ENCODE measurements at places on chromosomes 6 and 20.

- no peaks in the 10 kb centered on the region for H3K4me1 ChIP-seq
- no peak overlapping the region for H3K27ac ChIP-seq
- no peak for DNase-seq
- no peaks in the 10 kb centered on the region for H3K27me3 ChIP-seq
- no peaks in the 10 kb centered on the region for H3K36me3 ChIP-seq
- H3K4me3 ChIP-seq, result no peak overlapping the region
Measured at GRCh38 chr6:87897013-87897412, 150.6 kb upstream of the SPACA1 start.

DNA sequence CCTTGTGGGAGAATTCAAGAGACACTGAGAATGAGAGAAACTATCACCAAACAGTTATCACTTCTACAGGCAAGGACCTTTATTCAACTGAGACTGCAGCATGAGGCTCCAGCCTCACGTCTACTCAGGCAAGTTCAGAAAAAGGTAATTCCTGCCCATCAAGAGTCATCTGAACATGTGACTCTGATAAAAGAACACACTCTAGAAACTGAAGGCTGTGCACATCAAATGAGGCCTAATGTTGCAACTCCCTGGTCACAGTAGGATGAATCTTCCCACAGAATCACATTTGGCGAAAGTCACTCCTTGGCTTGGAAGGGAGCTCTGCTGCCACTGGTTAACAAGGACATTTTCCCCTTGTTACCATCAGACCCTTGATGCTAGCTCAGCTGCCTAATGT is 71.2 kb upstream of the EMILIN3 start:
- H3K27me3 ChIP-seq, result no peaks in the 10 kb centered on the region
- peaks cover 53% of the 10 kb centered on the region for H3K4me1 ChIP-seq
- peak overlapping the region; percentile 11 for H3K27ac ChIP-seq

GRCh38 chr6:31659649-31660380 is 763 bp downstream of the C6orf47 start:
- peaks cover 68% of the 10 kb centered on the region for H3K4me1 ChIP-seq
- H3K27me3 ChIP-seq, result no peaks in the 10 kb centered on the region
- peaks cover 70% of the 10 kb centered on the region for H3K36me3 ChIP-seq
- H3K27ac ChIP-seq, result peak overlapping the region; percentile 91
- peak; percentile 43 for DNase-seq
- peak overlapping the region; percentile 97 for H3K4me3 ChIP-seq

GRCh38 chr6:159311618-159312017 is 142.4 kb downstream of the FNDC1 start:
- DNase-seq, result no peak
- no peak overlapping the region for H3K4me3 ChIP-seq
- H3K27ac ChIP-seq, result no peak overlapping the region
- peaks cover 3% of the 10 kb centered on the region for H3K27me3 ChIP-seq
- H3K4me1 ChIP-seq, result no peaks in the 10 kb centered on the region

DNA sequence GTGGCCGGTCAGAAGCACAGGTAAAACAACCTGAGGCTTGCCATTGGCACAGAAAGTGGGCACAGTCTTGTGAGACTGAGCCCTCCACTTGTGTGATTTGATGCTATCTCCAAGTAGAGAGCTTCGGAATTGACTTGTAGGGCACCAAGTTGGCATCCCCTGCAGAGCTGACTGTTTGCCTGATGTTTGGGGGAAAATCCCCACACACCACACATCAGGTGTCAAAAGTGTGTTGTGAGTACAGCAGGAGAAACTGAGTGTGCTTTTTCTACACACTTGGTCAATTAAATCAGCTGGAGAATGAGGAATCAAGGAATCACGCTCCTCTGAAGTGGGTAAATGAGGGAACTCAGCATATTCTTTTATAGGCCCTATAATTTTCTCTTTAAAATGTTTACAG is 989 bp downstream of the SERINC3 start:
- peaks cover 2% of the 10 kb centered on the region for H3K36me3 ChIP-seq
- H3K4me3 ChIP-seq, result peak overlapping the region; percentile 80
- H3K27me3 ChIP-seq, result no peaks in the 10 kb centered on the region
- peaks cover 54% of the 10 kb centered on the region for H3K4me1 ChIP-seq
- DNase-seq, result no peak

DNA sequence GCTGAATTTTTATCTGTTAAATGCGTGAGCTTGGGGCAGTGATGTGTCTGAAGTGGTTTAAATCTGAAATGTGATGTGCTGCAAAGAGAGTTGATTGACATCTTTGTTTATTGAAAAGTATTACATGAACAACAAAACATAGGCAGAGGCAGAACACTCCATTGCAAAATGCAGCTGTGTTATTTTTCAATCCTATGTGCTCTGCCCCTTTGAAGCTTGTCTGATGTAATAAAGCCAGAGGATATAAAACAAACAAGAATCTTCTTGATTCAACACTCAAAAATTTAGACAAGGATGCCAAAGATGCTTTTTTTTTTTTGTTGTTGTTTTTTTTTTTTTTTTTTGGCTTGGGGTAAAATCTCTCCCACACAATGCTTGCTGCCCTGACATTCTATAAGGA is 482.4 kb upstream of the MMS22L start:
- no peak overlapping the region for H3K4me3 ChIP-seq
- DNase-seq, result no peak
- H3K36me3 ChIP-seq, result no peaks in the 10 kb centered on the region
- no peaks in the 10 kb centered on the region for H3K27me3 ChIP-seq
- no peak overlapping the region for H3K27ac ChIP-seq
- H3K4me1 ChIP-seq, result no peaks in the 10 kb centered on the region

DNA sequence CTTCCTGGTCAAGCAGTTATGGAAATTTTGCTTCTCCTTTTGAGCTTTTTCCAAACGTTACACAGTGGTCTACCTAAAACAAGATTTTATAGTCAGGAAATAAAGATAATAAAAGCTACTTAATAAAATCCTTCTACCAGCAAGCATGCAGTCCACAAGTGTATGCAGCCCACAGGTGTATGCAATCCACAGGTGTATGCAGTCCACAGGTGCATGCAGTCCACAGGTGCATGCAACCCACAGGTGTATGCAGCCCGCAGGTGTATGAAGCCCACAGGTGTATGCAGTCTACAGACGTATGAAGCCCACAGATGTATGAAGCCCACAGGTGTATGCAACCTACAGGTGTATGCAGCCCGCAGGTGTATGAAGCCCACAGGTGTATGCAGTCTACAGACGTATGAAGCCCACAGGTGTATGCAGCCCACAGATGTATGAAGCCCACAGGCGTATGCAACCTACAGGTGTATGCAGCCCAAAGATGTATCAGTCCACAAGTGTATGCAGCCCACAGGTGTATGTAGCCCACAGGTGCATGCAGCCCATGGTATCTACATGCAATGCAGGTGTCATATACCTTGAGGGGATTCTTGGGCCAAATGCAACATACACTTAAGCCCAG is 26.4 kb upstream of the OCSTAMP start:
- no peak overlapping the region for H3K4me3 ChIP-seq
- no peak overlapping the region for H3K27ac ChIP-seq

DNA sequence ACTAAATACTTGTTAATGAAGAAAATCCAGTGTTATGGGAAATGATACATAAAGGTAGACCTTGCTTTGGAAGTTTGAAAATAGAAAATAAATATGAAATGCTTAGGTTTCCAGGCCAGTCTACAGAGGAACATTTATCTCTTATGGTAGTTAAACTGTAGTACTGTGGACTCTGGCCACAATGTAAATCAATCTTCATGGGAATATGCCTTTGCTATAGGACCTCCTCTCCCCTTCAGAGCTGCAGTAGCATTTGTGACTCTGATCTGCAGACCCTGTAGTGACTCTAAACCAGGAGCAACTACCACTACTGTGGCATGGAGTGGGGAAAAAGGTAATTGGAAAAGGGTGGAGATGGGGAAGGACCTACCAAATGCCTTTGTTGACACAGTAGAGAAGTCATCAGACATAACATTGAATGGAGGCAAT is 4.5 kb downstream of the HSPA1A start:
- DNase-seq, result no peak
- peaks cover 8% of the 10 kb centered on the region for H3K27me3 ChIP-seq
- no peak overlapping the region for H3K4me3 ChIP-seq
- no peak overlapping the region for H3K27ac ChIP-seq
- no peaks in the 10 kb centered on the region for H3K36me3 ChIP-seq

- H3K4me1 ChIP-seq, result peaks cover 5% of the 10 kb centered on the region
- no peak overlapping the region for H3K4me3 ChIP-seq
- DNase-seq, result no peak
Measured at GRCh38 chr6:162026031-162026430, 701.5 kb downstream of the PRKN start.

DNA sequence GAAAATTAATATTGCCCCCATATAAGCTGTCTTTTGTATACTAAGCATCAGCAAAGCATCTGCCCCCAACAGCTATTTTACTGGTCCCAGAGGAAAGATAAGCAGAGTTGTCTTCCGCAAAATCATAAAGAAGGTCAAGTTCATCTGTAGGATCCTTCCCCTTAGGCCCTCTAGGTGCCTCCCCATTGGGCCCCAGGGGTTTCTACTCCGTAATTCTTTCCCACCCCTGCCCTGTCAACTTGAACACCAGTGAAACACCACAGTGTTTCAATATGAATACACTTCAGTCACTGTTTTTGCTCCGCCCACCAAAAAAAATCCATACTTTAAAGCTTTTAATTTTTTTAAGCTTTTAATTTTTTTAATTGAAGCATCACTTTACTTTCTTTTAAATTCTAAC is 159.2 kb downstream of the ATXN1 start:
- peaks cover 18% of the 10 kb centered on the region for H3K36me3 ChIP-seq
- H3K4me1 ChIP-seq, result peaks cover 38% of the 10 kb centered on the region
- peak; percentile 39 for DNase-seq
- no peak overlapping the region for H3K4me3 ChIP-seq
- H3K27ac ChIP-seq, result peak overlapping the region; percentile 61
- no peaks in the 10 kb centered on the region for H3K27me3 ChIP-seq

DNA sequence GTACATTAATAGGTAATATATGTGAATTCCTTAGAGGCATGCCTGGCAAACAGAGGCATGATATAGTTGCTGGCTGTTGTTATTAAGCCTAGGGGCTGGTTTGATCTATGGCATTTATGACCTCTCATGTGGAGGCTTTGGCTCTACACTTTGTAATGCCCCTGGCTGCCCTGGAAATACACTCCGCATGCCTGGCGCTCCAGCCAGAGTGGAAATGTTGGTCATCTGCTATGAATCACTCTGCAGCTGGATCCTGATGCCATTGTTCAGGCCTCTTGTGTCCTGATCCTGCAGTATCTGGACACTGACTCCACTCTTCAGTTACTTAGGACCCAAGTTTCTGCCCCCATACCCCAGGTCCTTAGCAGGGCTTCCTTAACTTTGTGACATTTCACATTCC is 200.5 kb upstream of the PCSK2 start:
- no peak overlapping the region for H3K4me3 ChIP-seq
- no peaks in the 10 kb centered on the region for H3K4me1 ChIP-seq
- H3K27me3 ChIP-seq, result no peaks in the 10 kb centered on the region
- DNase-seq, result no peak
- H3K27ac ChIP-seq, result no peak overlapping the region

GRCh38 chr6:24945054-24945453 is 9.3 kb upstream of the RIPOR2 start:
- no peak for DNase-seq
- H3K4me3 ChIP-seq, result no peak overlapping the region
- H3K4me1 ChIP-seq, result peaks cover 40% of the 10 kb centered on the region
- H3K27me3 ChIP-seq, result no peaks in the 10 kb centered on the region
- H3K36me3 ChIP-seq, result peaks cover 43% of the 10 kb centered on the region
- no peak overlapping the region for H3K27ac ChIP-seq

DNA sequence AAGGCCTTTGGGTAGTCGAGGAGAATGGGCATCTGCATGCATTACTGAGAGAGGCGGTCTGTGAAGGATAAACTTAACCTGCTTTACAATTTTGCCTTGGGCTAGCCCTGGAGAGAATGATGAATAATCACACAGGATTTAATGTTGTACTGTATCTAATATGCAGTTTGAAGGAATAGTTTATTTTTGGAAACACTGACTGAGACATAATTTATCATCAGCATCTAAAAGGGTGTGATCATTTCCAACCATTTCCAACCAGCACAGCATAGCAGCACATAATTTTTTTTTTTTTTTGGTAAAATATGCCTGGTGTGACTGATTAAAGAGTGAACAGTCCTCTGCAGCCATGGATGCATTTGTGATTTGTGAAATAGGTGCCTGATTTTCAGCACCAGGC is 519.5 kb downstream of the PHF3 start:
- no peaks in the 10 kb centered on the region for H3K36me3 ChIP-seq
- H3K27me3 ChIP-seq, result no peaks in the 10 kb centered on the region
- H3K4me3 ChIP-seq, result no peak overlapping the region
- no peak for DNase-seq
- no peak overlapping the region for H3K27ac ChIP-seq

GRCh38 chr6:75499640-75500039 is 6.0 kb upstream of the FILIP1 start:
- no peak for DNase-seq
- H3K4me3 ChIP-seq, result no peak overlapping the region
- peaks cover 29% of the 10 kb centered on the region for H3K27me3 ChIP-seq
- H3K36me3 ChIP-seq, result no peaks in the 10 kb centered on the region
- H3K4me1 ChIP-seq, result peaks cover 4% of the 10 kb centered on the region

GRCh38 chr6:133343220-133343619 is 102.1 kb downstream of the EYA4 start:
- no peaks in the 10 kb centered on the region for H3K36me3 ChIP-seq
- no peak for DNase-seq
- no peaks in the 10 kb centered on the region for H3K4me1 ChIP-seq
- no peak overlapping the region for H3K4me3 ChIP-seq

- peaks cover 2% of the 10 kb centered on the region for H3K36me3 ChIP-seq
- H3K4me3 ChIP-seq, result no peak overlapping the region
- no peak for DNase-seq
- no peaks in the 10 kb centered on the region for H3K27me3 ChIP-seq
- H3K4me1 ChIP-seq, result no peaks in the 10 kb centered on the region
Measured at GRCh38 chr6:169087443-169088041, 166.1 kb downstream of the THBS2 start.

- peaks cover 41% of the 10 kb centered on the region for H3K4me1 ChIP-seq
- H3K36me3 ChIP-seq, result peaks cover 5% of the 10 kb centered on the region
- H3K4me3 ChIP-seq, result no peak overlapping the region
- DNase-seq, result no peak
Measured at GRCh38 chr20:4978050-4978918, 23.0 kb downstream of the SLC23A2 start.

- no peak overlapping the region for H3K4me3 ChIP-seq
- H3K4me1 ChIP-seq, result peaks cover 7% of the 10 kb centered on the region
- no peak for DNase-seq
- no peak overlapping the region for H3K27ac ChIP-seq
Measured at GRCh38 chr6:47743744-47744143, 38.1 kb upstream of the OPN5 start.

- H3K27me3 ChIP-seq, result no peaks in the 10 kb centered on the region
- H3K36me3 ChIP-seq, result no peaks in the 10 kb centered on the region
- peak; percentile 19 for DNase-seq
- peaks cover 28% of the 10 kb centered on the region for H3K4me1 ChIP-seq
- H3K4me3 ChIP-seq, result peak overlapping the region; percentile 91
Measured at GRCh38 chr20:49916146-49917002, 1.0 kb upstream of the SPATA2 start.

- H3K36me3 ChIP-seq, result no peaks in the 10 kb centered on the region
- no peaks in the 10 kb centered on the region for H3K4me1 ChIP-seq
- no peaks in the 10 kb centered on the region for H3K27me3 ChIP-seq
- no peak overlapping the region for H3K4me3 ChIP-seq
- no peak for DNase-seq
Measured at GRCh38 chr6:41167173-41167963, 4.5 kb upstream of the TREM2 start.

All from activated naive CD8-positive, alpha-beta T cell treated with anti-CD3 and anti-CD28 coated beads for 36 hours (primary cell).